ENCODE measurements at places on chromosomes 2 and 18. TPM values are rescaled to one million over a fixed set of nuclear protein-coding genes. Genes with fewer than 3 reads are reported as not detected.

The CELF4 gene
- 0.22 TPM for total RNA-seq

The SERPINB10 gene
- total RNA-seq = 0.47 TPM

DNA sequence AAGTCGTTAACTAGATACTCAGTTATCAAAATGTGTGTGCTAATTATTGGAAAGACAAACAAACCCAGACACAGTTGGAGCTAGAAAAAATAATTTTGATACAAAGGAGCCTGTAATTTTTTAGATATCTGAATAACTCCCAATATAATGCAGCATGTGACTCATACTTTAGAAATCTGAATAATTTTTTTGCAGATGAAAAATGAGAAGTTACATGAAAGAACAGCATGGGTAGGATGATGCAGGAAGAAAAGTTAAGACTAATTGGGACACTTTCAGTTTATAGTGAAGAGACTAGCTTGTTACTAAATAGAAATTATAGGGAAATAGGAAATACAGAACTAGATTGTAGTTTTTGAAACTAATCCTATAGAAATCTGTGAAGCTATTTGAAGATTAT lies 945.8 kb downstream of the CBLN2 start:
- no peak for DNase-seq

DNA sequence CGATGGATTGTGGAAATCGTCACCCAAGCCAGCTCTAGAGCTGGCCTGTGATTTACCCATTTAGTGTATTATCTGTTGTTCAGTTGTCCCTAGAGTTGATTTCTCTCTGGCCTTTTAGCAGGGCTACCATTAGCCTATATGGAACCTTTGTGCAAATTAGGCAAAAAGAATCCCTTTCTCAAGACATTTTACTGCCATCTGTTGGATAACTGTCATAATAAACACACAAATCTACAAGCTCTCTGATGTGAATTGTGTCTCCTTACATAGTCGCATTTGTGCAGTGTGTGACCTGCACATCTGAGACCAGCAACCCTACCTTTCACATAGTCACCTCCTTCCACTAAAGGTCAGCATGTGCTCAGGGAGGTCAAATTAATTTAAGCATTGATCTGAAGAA lies 34.0 kb downstream of the LOXHD1 start:
- DNase-seq = no peak

DNA sequence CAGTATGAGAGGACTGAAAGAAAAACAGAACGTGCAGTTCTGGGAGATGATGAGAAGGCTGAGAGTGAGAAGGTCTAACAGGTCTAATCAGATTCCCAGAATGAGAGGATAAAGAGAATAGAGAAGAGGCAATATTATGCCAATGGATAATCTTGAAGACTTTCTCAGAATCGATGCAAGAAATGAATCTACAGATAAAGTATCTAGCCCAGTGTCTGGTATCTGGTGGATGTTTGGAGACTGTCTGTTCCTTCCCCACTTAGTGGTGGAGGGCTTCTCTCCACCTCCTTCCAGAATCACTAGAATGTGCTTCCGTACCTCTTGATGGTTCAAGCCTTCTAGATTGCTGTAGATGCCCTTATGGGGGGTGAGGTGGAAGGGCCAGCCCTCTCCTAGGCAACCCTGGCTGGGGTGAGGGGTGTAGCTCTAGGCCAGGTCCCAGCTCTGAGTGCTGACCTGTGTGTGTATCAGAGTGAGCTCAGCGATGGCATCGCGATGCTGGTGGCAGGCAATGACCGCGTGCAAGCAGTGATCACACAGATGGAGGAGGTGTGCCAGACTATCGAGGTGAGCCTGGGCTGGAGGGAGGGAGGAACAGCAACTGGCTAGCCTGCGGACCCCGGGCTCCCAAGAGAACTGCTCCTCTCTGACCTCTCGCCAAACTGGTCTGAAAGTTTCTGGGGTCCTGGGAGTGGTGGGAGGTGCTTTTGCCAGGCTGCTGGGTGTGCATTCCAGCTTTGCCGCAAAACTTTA lies 3.6 kb downstream of the UCN start:
- DNase-seq = no peak

DNA sequence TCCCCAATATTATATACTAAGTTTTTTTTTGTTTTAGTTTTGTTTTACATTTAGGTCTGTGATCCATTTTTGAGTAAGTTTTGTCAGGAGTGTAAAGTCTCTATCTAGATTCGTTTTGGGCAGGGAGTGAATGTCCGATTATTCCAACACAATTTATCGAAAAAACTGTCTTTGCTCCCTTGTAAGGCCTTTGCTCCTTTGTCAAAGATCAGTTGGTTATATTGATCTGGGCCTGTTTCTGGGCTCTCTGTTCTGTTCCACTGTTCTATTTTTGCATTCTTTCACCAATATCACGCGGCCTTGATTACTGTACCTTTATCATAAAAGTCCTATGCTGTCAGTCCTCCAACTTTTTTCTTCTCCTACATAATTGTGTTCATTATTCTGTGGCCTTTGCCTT lies 276.5 kb upstream of the ZC3H15 start:
- no peak for DNase-seq

DNA sequence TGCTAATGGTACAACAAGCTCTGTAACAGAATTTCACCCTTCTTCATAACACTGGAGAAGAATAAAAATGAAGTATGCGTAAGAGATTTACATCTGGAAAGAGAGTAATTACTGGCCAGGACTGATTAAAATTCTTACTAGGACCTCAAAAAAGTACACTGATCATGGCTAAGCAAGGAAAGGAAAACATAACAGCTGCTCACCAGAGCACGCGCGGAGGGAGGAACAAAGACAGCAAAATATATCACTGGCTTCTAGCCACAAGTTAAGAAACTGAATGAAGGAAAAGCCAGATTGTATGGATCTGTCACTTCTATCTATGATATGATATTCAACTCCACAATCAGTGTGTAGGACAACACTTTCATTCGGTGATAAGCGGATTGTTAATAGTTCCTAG lies 15.6 kb upstream of the CYTIP start:
- no peak for DNase-seq

DNA sequence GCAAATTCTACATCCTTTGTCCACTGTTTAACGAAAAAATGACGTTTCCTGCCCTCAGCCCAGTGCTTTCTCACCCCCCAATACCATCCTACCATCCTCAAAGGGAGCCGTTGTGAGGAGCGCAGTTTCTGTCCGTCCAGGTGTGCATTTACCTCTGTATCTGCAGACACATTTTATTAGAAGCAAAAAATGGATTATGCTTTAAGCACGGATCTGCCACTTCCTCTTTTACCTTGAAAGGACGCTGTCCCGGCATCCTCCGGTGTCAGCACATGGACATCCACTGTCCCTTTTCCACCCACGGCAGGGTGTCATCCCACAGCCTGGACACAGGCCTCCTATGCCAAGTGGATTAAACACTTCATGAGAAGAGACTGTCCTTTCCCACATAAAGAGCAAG lies 7.2 kb upstream of the MAL start:
- no peak for DNase-seq

- DNase-seq = no peak
Measured at GRCh38 chr2:129193961-129194360, 785.5 kb upstream of the RAB6C start.

Data from right atrium auricular region (tissue), 2 donors.